Activated B cell treated with CpG ODN at 0.5 μM for 24 hours (primary cell): ENCODE measurements at places on chromosomes 5 and 9.

DNA sequence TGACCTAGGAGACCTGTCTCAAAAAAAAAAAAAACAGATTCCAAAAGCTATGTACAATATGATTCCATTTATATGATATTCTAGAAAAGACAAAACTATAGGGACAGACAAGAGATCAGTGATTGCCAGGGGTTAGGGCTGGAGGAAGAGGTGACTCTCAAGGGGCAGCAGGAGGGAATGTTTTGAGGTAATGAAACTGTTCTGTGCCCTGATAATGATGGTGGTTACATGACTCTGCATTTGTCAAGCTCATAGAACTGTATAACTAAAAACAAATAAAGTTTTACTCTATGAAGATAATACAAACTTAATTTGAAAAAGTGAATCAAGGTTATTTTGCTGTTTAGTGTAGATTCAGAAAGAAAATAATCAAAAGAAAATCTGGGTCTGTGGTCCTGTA is 125.3 kb upstream of the IQGAP2 start:
- no peak for DNase-seq

DNA sequence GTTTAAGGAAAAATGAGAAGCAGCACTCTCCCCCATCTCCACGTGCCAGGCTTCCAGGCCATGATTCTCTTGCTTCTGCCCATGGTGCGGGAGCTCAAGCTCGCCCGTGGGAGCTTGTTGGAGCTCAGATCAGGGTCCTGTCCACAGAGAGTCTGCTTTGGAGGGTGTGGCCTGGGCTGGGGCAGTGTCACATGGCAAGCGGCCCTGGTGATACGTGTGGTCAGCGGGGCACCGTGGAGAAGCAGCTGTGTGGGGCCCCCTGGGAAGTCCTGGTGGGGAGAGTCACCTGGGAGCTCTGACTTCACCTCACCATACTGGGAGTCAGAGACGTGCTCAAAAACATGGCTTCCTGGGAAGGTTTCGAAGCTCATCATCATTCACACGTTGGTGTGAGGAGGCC is 275.3 kb downstream of the GADD45G start:
- DNase-seq: peak; percentile 5

- no peak for DNase-seq
These were observed 533.1 kb downstream of the NTRK2 start for GRCh38 chr9:85202596-85202995.

- DNase-seq: no peak
These were observed 28.2 kb downstream of the HTR4 start for GRCh38 chr5:148626081-148626613.

DNA sequence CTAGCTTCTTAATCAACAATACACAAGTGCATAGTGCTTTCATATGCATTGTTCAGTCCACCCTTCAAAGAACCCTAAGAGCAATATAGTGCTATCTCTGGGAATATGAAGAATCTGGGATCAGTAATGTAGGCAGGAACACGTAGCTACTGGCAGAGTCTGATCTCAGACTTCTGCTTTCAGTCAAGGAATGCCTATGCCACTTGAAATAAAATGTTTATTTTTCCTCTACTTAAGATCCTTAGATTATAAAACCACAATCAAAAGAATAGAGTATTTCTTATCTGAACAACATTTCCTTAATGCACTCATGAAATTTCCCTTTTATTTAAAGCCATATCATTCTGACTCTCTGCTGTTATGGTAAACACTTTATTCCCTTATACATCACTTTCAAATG is 1407.8 kb upstream of the C9orf72 start:
- no peak for DNase-seq

- DNase-seq: no peak
These were observed 251.1 kb downstream of the EBF1 start for GRCh38 chr5:158848634-158849033.

- no peak for DNase-seq
These were observed 8.6 kb downstream of the AGPAT2 start for GRCh38 chr9:136678624-136679023.

DNA sequence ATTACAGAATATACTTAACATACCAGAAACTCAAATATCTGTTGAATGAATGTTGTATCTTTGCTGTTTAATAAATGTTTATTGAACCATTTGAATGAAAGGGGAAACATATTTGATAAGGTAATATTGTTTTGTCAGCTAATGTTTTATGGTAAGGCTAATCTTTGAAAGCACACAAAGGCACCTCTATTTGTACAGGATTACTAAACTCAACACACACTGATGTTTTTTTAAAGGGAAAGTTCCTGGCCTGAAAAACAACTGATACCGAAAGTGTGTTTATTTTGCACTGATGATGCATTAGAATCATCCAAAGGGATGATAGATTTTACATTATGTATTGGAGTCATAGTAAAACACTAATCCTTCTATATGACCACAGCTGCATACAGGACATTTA is 82.5 kb downstream of the ADCY2 start:
- no peak for DNase-seq

GRCh38 chr9:71607461-71607881 is 160.8 kb downstream of the CEMIP2 start:
- no peak for DNase-seq

DNA sequence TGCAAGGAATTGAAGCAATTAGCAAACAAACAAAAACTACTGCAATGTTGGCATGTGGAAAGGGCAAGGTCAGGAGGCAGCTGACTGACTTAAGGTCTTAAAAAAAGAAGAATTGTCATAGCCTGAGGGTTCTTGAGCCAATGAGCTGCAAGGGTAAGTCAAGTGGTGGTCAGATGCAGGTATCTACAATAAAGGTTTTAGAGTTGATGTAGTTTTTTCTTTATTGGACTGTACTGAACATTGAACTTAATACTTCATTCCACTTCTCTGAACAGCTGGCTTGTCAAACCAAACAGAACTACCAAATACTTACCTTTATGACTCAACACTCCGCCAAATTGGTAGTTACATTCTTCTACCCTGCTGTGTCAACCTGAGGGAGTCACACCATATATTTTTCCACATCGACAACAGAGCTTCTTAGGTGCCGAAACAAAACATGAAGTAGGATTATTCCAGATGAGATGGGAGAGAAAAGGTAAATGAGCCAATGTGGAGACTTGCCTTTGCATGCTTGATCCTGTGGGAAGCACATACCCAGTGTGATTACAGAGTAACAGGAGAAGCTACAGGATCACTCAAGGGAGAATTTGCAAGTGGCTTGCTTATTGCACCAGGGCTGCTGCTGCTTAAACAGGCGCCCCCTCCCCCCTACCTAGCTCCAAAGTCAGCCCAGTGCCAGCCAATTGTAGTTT is 35.3 kb downstream of the EQTN start:
- DNase-seq: no peak

GRCh38 chr5:81241001-81241400 is 7.9 kb downstream of the CKMT2 start:
- DNase-seq: no peak
